ENCODE measurements at places on chromosomes 2 and 18.

- peak; percentile 62 for DNase-seq
These were observed 30.6 kb upstream of the CYP1B1 start for GRCh38 chr2:38106405-38107094.

- no peak for DNase-seq
These were observed 138.1 kb downstream of the PTGR3 start for GRCh38 chr18:75070625-75071483.

DNA sequence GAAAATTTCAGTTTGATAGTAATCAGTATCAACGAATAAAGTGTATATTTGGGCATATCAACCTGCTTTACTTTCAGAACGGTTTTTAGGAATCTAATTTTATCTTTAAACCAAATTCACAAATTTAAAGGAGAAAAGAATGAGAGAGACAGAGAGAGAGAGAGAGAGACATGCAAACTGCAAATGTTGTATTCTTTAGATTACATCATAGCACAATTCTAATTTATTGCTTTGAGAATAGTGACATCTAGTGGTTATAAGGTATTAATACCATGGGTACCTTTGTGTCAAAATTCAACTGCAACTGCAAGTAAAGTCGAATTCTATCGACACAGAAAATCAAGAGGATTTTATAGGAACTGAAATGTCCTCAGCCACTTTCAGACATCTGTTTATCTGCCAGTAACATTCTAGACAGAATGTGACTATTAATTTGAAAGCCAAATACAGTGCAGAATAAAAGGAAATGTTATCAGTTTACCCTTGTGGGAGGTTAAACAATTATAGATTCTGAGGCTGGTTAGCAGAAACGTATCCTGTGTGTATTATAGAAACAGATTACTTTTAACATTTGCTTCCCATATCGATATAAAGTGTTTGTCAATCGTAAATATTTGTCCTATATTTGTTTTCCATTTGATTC lies 529.8 kb upstream of the VRK2 start:
- DNase-seq = peak; percentile 83

GRCh38 chr2:60309941-60310660 lies 243.4 kb downstream of the BCL11A start:
- DNase-seq = no peak

DNA sequence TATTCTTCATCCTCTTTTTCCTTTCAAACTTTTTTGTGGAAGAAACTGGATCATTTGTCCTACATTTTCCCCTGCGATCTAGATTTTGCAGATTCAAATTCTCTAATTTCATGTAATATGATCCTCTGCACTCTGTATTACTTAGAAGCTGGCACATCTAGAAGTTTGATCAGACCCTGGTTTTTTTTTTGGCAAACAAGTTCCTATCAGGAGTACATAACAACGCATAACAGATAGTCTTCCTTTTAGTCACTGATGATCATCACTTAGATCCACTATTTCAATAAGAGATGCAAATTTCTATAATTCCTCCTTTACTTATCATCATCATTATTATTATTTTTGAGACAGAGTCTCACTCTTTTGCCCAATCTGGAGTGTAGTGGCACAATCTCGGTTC lies 117.1 kb downstream of the CDH2 start:
- DNase-seq = no peak
